Astrocyte of the cerebellum (primary cell): ENCODE measurements at places on chromosomes 4 and X.

- no peak for DNase-seq
These were observed 478.8 kb upstream of the SPANXN1 start for GRCh38 chrX:144768540-144768939.

- no peak for DNase-seq
These were observed 28.8 kb upstream of the IL13RA1 start for GRCh38 chrX:118698516-118699170.

DNA sequence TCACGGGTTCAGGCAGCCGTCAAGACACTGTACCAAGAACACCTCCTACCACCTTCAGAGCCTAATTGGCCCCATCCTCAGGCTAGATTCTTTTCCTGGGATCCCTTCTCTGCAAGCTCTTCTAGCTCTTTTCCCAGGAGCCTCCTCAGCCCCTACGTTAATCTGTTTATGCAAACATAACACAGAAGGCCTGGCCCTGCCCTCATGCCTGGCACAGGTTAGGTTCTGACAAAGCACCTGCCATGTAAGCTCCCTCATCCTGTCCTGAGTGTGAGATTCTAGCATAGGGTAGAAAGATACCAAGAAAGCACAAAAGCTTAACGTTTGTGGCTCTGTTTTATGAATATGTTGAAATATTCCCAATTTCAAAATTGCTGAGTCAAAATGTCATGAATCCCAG, 93.6 kb downstream of the IRF2 start:
- DNase-seq = no peak

GRCh38 chr4:134057356-134057755, 144.2 kb downstream of the PABPC4L start:
- no peak for DNase-seq

DNA sequence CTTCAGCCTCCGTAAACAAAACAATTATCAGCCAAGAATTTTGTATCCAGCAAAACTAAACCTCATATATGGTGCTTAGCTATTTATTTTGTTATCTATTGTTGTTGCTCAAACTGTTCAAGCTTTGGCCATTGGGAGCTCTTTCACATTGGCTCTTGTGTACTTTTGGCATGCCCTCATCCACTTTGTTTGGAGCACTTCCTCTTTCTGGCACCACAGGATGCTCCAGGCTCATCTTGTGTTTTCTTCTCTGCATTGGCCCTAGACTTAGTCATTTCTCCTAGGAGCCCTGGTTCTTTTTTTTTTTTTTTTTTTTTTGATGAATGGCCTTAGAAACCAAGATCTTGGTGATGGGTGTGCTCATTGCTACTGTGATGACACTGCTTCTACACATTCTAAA, 74.5 kb downstream of the DIPK2B start:
- no peak for DNase-seq

GRCh38 chrX:85620466-85620865, 241.0 kb upstream of the POF1B start:
- no peak for DNase-seq

GRCh38 chr4:2799224-2799911, 6.5 kb downstream of the SH3BP2 start:
- DNase-seq = no peak

DNA sequence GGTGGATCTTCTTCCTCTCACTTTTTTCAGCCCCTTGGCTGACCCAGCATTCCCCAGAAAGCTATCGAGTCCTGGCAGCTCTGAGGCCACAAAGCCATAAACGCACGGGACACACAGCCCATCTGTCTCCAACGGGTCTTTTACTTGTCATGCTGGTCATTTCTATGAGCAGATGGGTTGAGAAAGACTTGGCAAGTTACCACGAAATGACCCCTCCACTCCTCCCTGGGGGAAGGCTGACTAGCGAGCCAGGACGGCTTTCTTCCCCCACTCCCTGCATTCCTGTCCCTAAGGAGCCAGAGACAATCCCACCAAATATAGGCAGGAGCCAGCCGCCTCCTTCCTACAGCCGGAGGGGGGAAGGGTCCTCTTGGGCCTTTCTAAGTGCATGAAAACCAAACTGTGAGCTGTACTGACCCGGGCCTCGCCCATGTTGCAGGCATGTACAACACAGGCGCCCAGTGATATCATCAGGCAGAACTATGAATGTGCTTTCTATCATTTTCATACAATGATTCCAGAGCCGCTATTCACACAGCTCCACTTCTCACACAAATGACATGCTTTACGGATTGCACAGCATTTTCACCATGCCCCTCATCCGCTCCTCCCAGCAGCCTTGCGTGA, 28.6 kb downstream of the AFAP1 start:
- DNase-seq = no peak

DNA sequence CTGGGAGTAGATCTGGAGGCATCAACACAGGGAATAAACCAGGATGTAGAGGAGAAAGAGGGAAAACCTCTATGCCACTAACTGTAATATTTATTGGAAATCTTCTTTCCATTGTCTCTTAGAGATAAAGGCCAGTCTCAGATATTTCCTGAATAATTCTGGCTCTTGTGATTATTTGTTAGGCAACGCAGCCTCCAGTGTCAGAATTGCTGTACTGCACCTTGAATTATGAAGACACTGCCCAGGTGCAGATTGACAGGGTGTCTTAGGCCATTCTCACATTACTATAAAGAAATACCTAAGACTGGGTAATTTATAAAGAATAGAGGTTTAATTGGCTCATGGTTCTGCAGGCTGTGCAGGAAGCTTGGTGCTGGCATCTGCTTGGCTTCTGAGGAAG, 100.7 kb upstream of the ZDHHC15 start:
- DNase-seq = no peak

DNA sequence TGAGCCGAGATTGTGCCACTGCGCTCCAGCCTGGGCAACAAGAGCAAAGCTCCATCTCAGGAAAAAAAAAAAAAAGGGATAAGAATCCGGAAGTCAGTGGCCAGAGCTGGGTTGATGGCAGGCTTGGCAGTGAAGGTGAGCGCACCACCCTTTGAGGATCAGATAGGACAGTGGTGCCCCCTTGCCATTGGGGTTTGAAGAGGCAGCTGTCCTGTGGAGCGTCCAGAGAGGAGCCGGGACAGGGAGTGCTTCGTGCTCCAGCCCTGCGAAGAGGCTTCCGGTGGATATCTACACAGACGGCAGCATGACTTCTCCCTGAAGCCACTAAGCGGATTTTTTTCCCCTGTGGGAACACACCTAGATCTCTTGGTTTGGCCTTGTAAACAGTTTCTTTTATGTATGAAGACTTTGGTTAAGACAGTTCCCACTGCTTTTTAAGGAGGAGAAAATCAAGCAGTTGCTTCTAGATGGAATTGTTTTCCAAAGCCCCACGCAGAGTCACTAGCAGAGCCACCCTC, 6.5 kb downstream of the TBC1D14 start:
- no peak for DNase-seq

DNA sequence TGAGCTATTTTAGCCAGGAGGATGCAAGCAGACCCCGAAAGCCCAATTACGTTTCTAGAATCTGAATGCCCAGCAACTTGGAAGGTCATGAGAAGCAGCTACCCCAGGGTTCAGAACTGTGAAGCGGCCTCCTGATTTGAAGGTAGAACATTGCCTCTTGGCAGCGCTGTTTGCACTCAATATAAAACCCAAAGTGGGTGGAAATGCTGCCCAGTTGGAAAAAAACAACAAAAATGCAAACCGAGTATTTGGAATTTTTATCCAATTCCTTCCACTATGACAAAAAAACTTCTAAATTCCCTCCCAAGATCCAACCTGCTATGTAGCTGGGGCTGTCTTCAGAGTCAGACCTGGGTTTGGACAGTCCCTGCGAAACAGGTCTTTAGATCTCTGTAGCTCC, 103.3 kb upstream of the RBPJ start:
- DNase-seq = no peak

- DNase-seq = no peak
These were observed 161.0 kb downstream of the PPP1R2C start for GRCh38 chrX:42616981-42617380.

- no peak for DNase-seq
These were observed 2620.0 kb downstream of the PCDH7 start for GRCh38 chr4:33340168-33340567.

- no peak for DNase-seq
These were observed 92.1 kb upstream of the COX18 start for GRCh38 chr4:73161527-73162185.

DNA sequence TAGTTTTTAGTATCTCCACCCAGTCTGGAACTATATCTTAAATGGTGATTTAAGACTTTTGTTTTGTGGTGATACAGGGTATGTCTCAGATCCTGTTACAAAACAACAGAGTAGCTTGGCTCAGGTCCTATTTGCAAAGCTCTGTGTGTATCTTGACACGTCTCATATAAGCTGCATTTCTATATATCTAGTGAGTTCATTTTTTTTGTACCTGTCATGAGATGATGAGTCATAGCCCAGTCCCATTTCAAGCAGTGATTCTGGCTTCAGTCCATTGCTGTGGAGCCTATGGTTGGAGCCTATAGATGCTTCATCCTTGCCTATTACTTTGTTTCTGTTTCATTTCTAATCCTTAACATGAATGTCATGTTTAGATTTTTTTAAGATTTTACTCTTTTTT, 23.0 kb downstream of the GRXCR1 start:
- DNase-seq = no peak

DNA sequence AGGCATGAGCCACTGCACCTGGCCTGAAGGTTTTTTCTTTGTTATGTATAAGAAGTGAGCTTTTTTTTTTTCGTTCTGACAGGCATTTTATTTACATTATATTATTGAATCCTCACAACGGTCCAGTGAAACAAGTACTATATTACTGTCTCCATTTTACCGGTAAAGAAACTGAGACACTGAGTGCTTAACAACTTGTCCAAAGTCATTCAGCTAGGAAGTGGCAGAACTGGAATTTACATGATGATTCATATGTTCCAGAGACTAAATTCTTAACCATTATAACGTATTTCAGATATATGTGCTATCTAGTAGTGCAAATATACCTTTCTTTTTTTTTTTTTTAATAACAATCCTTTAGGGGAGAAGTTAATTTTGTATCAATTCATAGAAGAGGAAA, 18.4 kb upstream of the SLC6A14 start:
- DNase-seq = no peak

DNA sequence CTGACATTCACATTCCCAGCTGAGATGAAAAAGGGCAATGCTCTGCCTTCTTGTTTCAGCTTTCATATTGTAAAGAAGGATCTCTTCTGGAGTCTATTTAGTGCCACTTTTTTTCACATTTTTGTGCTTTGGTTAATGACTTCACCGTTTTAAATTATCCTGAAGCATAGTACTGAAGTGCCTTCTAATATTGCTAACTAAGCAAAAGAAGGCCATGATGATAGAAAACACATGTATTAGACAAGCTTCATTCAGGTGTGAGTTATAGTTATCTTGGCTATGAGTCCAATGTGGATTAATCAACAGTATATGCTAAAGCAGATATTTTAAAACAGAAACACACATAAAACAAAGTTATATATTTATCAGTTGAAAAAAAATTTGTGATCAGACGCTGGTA, 40.4 kb downstream of the NXT2 start:
- no peak for DNase-seq

DNA sequence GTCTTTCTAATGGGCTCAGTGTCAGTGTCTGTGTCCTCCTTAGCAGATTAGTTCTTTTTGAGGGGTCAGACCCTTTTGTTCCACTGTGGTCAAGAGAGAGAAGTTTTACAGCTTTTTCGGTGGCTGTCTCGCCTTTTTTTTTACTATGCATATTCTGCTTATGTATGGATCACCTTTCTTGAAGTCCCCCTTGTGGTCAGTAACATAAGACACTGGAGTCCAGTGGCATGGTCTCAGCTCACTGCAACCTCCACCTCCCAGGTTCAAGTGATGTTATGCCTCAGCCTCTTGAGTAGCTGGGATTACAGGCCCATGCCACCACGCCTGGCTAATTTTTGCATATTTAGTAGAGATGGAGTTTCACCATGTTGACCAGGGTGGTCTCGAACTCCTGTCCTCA, 54.0 kb upstream of the PGRMC2 start:
- no peak for DNase-seq

- no peak for DNase-seq
These were observed 297.9 kb downstream of the GPM6A start for GRCh38 chr4:175514174-175514573.

- DNase-seq = no peak
These were observed 131.4 kb downstream of the COL25A1 start for GRCh38 chr4:109171070-109171469.

DNA sequence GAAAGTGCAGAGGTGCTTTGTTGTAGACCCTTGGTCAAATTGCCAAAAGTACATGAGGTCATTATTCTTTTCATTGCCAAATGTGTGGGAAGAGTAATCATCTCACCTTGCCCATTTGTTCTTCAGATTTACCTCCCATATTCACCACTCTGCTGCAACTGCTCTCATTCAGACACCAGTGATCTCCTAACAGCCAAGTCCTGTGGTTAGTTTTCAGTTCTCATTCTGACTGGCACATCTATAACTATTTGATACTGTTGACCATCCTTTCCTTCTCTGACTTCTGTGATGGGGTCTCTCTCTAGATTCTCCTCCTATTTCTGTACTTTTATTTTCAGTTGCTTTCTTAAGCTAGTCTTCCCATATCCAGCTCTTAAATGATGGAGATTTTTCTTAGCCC, 39.8 kb downstream of the GRIA3 start:
- DNase-seq = no peak

- no peak for DNase-seq
These were observed 30.1 kb upstream of the IQCM start for GRCh38 chr4:149845743-149846142.

GRCh38 chrX:100587861-100588260, 3.1 kb downstream of the TNMD start:
- DNase-seq = no peak

DNA sequence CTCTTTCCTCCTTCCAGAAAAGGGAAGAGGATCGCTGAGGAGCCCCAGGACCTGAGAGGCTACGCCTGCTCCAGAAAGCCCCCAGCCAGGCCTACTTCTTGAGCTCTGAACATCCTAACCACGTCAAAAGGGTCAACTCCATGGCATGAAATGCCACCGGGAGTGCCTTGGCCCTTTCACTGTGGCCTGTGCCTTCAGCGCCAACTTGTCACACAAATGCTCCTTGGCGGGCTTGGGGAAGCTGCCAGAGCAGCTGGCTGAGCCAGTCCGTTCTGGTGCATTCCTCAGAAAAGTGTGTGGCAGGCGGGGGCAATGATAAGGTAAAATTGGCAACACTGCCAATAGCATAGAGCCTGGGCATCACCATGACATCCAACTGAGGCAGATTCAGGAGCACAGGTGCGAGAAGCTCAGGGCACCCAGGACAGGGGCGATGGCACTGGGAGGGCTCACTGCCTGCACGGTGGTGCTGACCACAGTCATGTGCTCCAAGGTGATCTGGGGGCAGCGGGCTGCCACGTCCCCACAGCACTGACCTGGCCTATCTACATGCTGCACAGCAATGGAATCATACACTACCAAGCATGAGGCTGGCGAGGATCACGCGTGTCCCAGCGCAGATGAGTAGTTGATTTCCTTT, 12.1 kb upstream of the TREX2 start:
- DNase-seq = no peak

DNA sequence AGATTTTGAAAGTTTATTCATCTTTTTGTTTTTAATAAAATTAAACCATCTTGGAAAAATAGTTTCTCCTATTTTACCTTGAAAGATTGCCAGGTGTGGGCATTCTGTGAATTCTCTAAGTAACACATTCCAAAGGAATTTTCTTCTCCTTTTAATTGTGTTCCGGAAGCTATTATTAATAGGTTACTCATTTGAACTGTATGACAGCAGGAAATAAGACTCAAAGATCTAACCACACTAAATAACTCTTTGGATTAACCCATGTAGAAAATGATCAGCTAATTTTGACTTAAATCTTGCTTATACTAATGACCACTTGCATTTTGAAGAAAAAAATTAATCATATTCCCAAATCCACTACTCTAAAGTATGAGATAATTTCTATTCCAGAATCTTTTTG, 17.6 kb upstream of the CCNI start:
- no peak for DNase-seq
